ENCODE measurements at places on chromosomes 12 and 14.
A peak's percentile ranks its signal among the peaks of the same experiment; 100 is the strongest.

DNA sequence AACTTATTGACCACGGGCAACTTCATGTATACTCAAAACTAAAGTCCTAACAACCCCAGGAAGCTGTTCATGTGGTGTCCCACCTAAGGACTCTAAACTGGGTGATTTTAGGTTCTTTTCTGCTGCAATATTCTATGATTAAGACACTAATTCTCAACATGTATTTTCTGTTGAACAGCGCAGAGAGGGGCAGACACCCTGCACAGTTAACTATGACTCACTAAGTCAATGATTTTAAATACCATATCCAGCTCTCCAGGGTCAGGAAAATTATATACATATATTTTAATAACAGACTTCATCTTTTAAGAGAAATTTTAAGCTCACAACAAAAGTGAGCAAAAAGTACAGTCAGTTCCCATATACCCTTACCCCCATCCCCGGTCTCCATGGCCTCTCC lies 85.0 kb downstream of the FOXN3 start:
- DNase-seq, result no peak

DNA sequence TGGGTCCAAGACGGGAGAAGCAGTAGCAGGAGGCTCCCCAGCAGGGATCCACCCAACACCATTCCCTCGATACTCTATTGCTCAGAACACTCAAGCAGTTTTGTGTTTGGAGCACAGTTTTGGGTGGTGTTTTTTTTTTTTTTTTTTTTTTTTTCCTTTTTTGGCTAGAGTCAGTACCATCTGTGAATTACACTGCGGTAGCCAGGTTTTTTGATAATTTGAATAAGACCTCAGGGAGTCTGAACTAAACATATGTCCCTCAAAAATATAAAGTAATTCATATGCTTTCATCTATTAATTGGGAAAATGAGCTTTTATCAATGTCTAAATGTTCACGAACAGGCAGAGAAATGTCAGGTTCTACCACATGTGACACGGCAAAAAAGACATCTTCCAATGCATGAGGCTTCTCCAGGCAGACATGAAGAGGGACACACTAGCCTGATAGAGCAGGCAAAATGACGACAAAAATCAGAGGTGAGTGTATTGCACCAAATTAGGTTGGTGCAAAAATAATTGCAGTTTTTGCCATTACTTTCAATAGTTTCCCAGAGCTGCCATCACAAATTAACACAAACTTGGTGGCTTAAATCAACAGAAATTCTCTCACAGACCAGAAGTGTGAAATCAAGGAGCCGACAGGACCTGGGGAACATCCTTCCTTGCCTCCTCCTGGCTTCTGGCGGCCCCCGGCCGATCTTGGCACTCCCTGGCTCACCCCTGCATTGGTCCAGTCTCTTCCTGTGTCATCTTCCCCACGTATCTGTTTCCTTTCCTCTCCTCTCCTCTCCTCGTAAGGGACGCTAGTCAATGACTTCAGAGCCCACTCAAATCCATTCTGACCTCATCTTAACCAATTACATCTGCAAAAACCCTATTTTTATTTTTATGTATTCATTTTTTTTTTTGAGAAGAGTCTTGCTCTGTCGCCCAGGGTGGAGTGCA lies 33.9 kb downstream of the FOXN3 start:
- DNase-seq, result no peak

GRCh38 chr14:26163761-26164160 lies 434.1 kb downstream of the NOVA1 start:
- DNase-seq, result no peak

GRCh38 chr12:65534238-65534841 lies 255.9 kb downstream of the MSRB3 start:
- DNase-seq, result no peak

DNA sequence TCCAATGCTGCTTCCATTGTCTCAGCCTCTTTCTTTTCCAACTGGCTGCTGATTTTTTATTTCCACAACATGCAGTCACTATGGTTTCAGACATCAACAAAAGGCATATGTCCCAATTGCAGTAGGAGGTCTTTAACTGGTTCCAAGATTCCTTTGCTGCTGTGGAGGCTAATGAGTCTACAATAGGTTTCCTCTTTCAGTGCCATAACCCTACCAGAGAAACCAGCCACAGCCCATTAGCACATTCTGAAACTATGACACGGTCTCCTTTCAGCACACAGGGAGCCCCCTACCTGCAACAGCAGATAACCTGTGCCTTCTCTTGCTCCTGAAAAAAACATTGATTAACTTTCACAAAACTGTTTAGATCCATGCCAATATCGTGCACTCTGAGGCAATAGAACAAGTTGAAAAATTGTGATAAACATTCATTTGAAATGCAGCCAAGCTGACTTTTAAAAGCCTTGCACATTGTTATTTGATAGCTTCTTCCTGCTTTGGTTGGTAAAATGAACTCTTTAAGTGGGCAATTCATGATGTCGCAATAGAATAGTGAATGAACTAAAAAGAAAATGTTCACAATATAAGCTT lies 32.4 kb downstream of the PLEKHG7 start:
- no peak for DNase-seq

GRCh38 chr12:73106296-73106695 lies 834.1 kb downstream of the TRHDE start:
- no peak for DNase-seq

DNA sequence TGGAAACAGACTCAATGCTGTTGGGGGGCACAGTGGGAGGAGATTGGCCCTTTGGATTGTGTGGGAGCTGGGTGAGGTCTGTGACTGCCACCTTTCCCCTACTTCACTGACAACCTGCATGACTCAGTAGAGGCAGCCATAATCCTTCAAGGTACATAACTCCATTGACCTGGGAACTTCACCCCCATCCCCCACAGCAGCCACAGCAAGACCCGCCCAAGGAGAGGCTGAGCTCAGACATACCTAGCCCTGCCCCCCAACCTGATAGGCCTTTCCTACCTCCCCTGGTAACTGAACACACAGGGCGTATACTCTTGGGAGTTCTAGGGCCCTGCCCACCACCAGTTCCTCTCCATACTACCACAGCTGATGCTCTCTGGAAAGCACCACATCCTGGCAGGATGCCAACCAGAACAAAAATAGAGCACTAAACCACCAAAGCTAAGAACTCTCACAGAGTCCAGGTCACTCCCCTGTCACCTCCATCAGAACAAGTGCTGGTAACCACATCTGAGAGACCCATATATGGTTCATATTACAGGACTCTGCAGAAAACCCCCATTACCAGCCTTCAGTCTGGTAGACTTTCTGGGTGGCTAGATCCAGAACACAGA lies 703.9 kb downstream of the FSCB start:
- DNase-seq, result no peak

DNA sequence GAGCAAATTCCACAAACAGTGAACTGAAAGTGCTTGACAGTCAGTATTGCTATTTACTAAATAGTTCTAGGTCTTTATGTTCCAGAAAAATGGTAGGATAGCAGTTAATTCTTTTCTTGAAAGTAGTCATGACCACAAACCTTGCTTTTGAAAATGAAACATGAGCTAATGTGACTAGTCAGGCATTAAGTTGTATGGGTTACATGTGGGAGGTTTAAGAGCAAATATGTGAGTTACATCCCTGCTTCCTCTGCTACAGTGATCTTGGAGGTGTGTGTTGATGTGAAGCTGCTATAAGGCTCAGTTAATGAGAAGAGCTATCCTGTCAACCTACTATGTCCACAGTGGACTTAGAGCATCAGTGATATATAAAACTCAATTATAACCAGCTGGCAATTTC lies 741.6 kb downstream of the FSCB start:
- no peak for DNase-seq

DNA sequence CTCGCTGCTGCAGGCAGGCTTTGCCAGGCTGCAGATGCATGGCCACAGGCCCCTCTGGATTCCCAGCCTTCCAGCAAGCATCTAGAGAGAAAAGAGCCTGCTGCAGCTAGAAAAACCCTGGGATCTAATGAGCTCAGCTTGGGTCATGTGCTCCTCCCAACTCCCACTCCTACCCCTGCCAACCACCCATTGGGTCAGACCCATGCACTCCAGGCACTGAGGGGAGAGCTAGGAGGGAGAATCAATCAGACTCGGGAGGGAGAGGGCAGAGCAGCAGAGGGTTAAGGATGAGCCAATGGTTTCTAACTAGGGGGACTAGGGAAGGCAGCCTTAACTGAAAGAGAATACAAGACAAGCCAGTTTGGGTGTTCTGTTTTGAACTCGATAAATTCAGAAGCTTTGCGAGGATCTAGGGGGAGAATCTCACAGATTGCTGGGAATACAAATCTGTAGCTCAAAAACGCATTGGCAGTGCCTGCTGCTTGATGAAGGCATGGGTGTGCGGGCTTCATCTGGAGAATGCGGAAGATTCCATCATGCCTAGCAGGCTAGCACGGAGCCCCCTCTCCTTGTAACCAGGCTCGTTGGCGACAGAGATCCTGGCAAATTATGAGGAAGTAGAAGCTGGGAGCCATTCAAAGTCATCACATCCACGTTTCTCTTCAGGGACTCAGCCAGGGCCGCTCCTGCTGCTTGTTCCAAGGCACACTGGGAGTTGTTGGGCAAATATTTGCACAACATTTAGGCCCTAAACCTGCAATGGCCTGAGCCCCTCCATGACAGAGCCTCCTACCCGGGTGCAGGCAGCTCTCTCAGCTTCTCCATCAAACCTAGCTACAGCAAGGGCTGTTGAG lies 56.4 kb downstream of the VCPKMT start:
- DNase-seq, result no peak

DNA sequence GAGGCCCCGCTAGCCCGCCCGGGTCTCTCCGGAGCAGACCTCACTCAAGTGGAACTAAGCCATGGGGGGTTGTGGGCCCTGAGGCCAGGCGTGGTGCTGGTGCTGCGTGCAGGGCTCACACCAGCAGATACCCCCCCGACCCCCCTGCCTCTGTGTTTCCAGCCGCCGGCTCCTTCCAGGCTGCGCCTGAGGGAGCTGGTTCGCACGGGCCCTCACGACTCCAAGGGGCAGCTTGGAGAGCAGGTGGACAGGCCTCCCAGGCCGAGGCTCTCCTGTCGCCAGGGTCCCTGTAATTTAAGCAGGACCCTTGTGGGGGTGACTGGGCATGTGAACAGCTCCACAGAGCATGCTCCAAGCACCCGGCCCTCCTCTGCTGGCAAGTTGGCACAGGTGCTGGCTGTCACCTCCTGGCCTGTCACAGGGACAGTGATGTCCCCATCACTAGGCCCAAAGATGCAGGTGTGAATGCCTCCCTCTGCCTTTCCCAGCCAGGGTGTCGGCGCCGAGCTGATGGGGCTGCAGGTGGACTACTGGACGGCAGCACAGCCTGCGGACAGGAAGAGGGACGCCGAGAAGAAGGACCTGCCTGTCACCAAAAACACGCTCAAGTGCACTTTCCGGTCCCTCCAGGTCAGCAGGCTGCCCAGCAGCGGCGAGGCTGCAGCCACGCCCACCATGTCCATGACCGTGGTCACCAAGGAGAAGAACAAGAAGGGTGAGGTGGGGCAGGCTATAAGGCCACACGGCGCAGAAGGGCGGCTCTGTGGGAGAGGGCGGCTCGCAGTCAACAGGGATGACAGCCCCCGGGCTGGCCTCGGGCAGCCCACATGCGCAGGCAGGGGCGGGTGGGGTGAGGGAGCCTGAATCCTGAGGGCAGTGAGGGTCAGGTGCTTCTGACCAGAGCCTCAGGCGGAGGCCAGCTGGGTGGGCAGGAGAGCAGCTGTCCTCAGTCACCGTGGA lies 5.9 kb upstream of the TEX22 start:
- DNase-seq, result no peak

GRCh38 chr12:82970614-82971013 lies 283.9 kb downstream of the TMTC2 start:
- no peak for DNase-seq

GRCh38 chr14:61347826-61348443 lies 26.6 kb downstream of the PRKCH start:
- DNase-seq, result no peak

- DNase-seq, result peak; percentile 63
Observed at GRCh38 chr14:69129264-69129880, 23.5 kb downstream of the DCAF5 start.

GRCh38 chr14:75715926-75716780 lies 55.1 kb downstream of the TTLL5 start:
- DNase-seq, result no peak

GRCh38 chr12:11584221-11584855 lies 65.1 kb upstream of the ETV6 start:
- no peak for DNase-seq

DNA sequence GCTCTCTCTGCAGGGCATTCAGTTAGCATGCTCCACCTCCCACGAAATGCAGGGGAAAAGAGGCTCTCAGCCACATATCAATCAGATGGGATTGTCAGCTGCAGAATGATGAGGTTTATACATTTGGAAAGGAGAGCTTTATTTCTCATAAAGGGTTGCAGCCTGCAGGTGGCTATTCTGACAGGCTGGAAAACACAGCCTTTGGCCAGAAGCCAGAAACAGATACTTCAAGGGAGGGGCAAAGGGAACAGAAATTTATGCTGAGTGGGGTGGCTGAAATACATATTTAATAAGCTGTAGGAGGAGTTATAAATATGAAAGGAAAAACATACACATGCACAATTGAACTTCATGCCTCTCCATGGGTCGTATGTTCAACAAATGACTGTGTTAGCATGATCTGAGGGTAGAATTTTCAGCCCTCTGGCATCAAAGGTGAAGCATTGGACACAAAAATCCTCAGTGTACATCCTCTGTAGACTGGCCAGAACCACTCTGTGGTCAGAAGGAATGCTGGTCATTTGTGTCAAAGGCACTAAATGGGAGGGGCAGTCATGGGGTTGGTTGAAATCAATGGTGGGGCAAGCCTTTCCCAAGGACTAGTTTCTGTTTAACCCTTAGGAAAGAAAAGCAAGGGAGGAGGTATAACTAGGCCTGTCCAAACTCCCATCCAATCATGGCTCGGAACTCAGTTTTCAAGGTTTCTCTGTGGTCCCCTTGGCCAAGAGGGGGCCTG lies 62.4 kb downstream of the TMX1 start:
- DNase-seq, result no peak

DNA sequence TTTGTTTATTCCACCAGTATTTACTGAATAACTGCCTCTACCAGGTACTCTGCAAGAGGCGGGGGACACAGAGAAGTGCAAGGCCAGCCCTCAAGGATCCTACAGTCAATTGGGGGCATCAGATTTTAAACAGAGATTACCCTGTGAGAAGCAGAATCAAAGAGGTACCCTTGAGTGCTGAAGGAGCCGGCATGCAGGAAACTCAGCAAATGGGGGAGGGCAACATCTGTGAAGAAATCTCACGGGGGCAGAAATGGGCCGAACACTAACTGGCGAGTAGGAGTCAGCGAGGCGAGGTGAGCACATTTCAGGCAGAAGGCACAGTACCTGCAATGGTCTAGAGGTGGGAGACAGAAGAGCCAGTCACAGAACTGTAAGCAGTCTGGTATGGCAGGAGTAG lies 9.0 kb downstream of the GALNT6 start:
- no peak for DNase-seq
